Aorta (tissue), 5 donors: ENCODE measurements at places on chromosomes 16 and 17. TPM values are rescaled to one million over a fixed set of nuclear protein-coding genes. Genes with fewer than 3 reads are reported as not detected.

NPIPB6 gene
- total RNA-seq, result 2.3 TPM

DNA sequence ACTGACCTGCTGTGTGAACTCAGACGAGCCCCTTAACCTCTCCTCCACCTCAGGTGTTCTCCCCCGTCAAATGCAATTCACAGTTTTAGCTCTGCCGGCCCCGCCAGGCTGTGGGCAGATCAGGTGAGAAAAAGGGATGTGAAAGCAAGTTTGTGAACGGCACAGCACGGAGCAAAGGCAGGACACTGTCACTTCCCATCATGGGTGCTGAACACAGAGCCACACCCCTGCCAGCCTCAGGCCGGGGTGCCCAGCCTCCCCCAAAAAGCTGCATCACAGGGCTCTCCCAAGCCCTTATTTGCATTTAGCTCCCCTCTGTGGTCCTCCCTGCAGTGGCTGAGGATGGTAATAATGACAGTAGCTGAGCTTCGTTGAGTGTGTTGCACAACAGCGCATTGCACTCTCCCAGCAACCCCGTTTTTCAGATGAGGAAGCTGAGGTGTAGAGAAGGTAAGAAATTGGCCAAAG is 88.8 kb upstream of the TNRC6C start:
- no peak overlapping the region for H3K27ac ChIP-seq
- peak; percentile 68 for DNase-seq
- no peaks in the 10 kb centered on the region for H3K36me3 ChIP-seq
- no peaks in the 10 kb centered on the region for H3K4me1 ChIP-seq
- H3K4me3 ChIP-seq, result no peak overlapping the region

DNA sequence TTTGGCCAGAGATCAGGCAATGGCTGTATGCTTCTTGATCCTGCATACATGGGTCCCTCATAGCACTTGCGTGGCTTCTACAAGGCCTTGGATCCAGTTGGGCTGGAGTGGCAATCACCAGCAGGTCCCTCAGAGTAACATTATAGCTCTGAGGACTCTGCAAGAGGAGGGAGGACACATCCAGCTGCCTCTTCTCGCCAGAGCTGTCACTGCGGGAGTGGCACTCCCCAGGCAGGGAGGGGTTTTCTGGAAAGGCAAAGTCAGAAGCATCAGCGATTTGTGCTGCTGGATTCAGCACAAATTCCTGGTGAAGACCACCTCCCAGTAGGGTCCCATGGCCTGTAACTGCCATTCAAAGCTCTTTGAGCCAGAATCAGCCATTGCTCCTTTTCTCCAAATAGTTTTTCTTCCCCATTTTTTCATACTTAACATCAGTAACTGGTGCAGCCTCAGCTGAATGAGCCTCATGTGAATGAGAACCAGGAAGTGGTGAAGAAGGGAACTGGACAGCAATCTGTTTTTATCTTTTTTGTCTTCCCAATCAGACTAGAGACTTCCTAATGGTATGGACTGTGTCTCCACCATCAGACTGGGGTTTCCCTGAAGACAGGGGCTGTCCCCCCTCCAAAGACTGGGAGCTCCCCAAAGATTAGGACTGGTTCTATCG is 40.6 kb upstream of the HOXB13 start:
- DNase-seq, result no peak
- no peaks in the 10 kb centered on the region for H3K4me1 ChIP-seq
- H3K27me3 ChIP-seq, result no peaks in the 10 kb centered on the region
- H3K4me3 ChIP-seq, result no peak overlapping the region

DNA sequence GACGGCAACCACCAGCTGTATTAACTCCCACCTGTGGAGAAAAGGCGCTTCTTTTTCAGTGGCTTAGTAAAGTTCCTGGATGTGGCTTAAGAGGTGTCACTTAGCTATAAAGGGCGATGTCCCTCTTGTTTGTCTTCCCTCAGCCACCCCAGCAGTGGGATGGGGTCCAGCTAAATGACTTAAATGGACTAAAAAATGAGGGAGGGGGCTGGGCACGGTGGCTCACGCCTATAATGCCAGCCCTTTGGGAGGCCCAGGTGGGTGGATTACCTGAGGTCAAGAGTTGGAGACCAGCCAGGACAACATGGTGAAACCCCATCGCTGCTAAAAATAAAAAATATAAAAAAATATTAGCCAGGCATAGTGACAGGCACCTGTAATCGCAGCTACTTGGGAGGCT is 667.5 kb upstream of the RBFOX1 start:
- DNase-seq, result no peak
- H3K4me3 ChIP-seq, result no peak overlapping the region
- H3K4me1 ChIP-seq, result no peaks in the 10 kb centered on the region
- no peak overlapping the region for H3K27ac ChIP-seq
- no peaks in the 10 kb centered on the region for H3K36me3 ChIP-seq
- H3K27me3 ChIP-seq, result peaks cover 3% of the 10 kb centered on the region

ITGB3 gene
- total RNA-seq, result 79.5 TPM

DNA sequence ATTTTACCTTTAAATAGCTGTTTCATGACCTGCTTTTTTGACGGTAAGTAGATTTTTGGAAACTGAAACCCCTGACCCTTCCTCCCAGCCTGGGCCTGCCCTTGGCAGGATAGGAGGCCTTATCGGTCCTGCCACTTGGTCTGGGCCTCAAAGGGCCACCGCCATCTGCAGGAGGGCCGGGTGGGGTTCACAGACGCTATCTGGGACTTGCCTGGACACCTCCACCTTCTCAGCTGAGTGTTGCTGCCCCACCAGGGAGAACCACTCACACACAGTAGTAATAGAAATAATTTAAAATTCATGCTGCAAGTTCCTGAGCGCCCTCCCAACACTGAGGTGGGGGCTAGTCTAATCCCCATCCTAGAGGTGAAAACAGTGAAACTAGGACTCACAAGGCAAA is 4.6 kb upstream of the NPRL3 start:
- no peaks in the 10 kb centered on the region for H3K4me1 ChIP-seq
- DNase-seq, result no peak
- no peaks in the 10 kb centered on the region for H3K27me3 ChIP-seq
- no peaks in the 10 kb centered on the region for H3K36me3 ChIP-seq
